ENCODE measurements at places on chromosomes 11 and 22.

DNA sequence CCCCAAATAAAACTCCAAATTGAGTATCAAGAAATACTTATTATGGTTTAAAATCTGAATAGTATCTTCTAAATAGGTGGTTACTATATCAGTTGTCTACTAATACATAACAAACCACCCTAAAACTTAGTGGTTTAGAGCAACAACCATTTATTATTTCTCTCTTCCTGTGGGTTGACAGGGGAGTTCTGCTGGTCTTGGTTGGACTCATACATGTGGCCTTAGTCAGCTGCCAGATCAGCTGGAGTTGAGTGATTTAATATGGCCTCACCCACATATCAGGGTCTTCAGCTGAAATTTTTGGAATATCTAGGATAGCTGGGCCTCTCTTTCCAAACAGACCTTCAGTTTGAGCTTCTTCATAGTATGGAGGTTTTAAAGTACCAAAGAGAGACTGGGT is 34.5 kb downstream of the C11orf65 start:
- no peak for DNase-seq

GRCh38 chr11:60059521-60060240 is 3.2 kb downstream of the MS4A3 start:
- DNase-seq, result no peak

DNA sequence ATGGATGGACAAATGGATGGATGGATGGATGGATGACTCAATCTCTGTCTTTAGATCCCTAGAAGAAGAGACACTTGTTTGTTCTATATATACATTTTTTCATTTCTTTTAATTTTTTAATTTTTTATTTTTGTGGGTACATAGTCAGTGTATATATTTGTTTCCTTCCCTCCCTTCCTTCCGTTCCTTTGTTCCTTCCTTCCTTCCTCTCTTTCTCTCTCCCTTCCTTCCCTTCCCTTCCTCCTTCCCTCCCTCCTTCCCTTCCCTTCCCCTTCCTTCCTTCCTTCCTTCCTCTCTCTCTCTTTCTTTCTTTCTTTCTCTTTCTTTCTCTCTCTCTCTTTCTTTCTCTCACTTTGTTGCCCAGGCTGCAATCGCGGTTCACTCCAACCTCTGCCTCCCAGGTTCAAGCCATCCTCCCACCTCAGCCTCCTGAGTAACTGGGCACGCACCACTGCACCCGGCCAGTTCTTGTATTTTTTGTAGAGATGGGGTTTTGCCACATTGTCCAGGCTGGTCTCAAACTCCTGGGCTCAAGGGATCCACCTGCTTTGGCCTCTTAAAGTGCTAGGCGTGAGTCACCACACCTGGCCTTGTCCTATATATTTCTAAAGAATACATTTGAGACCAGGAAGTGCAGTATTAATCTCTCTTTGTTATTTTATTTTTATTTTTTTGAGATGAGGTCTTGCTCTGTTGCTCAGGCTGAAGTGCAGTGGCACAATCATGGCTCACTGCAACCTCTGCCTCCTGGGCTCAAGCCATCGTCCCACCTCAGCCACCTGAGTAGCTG is 42.5 kb upstream of the AQP11 start:
- DNase-seq, result no peak

GRCh38 chr22:50722716-50723428 is 15.1 kb upstream of the ACR start:
- DNase-seq, result no peak

DNA sequence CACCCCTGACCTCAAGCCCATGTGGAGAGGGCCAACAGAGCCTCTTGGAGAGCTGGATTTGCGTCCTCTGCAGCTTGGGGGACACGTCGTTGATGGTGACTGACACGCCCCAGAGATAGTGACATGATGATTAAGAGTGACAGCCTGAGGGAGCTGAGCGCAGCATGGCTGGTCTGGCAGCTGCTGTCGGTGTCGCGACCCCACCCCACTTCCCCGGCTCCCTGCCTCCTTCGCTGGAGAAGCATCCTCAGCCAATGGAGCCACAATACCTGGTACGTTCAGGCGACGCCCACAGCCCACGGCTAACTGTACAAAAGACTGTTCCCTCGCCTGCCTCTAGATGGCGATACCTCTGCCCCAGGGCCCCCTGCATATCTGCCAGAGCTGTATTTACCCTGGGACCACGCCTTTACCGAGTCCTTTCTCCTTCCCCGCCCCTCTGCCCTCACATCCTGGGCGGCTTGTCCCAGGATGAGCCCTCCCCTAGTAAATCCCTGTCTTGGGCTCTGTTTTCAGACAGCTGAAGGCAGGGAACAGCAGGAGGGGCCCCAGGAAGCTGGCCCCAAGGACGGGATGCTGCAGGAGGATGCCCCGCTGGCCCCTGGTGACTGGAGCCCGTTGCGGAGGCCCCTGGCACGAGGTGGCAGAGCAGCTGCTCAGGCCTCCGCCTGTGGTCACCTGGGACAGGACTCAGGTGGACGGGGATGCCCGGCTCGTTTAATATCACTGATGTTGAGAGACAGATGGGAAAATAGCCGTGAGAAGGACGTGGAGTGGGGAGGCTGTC is 90.6 kb downstream of the RPS6KA4 start:
- peak; percentile 43 for DNase-seq

DNA sequence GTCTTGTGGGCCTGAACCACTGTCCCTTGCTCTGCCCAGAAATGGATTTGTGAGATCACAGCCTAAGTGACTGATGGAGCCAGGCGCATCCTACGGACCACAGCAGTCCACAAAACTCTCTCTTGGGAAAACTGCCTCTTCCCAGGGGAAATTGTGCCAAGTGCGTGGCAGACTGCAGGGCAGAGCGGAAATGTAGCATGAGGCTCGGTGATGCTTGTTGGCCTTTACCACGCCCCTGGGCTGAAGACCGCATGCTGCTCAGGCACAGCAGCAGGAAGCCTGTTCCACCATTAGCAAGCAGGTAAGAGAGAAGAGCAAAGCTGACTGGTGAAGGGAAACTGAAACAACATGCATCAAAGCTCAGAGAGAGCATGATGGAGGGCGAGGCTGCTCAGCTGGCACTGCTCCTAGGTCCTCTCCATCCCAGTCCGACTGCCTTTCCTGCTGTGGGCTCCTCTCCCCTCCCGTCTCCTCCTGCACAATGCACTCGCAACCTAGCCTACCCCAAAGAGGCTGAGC is 26.5 kb upstream of the SCARF2 start:
- DNase-seq, result peak; percentile 26

DNA sequence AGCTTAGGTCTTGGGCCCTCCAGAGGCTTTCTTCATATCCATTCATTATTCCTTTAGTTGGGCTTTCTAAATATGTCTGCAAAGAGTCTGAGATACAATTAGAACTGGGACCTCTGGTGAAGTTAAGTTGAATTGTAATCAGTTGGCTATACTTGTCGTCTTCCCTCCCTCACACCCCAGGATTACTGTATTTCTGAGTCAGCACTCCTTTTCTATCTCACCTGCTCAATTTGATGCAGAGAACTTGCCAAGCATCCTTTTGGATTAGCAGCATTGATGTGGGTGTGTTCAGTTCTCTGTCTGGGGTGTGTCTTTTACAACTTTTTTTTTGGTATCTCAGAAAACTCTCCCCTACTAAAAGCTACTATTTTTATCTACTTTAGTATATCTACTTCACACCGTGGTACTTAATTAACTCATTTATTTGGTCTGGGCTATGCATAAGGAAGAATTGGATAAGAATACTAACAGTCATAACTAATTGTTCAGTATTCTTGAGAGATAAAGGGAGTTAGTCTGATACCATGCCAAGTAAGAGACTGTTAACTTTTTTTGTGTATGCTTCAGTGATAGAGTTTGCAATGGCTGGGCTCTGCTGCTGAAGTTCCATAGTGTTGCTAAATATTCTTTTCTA is 15.1 kb downstream of the CTNND1 start:
- DNase-seq, result no peak

DNA sequence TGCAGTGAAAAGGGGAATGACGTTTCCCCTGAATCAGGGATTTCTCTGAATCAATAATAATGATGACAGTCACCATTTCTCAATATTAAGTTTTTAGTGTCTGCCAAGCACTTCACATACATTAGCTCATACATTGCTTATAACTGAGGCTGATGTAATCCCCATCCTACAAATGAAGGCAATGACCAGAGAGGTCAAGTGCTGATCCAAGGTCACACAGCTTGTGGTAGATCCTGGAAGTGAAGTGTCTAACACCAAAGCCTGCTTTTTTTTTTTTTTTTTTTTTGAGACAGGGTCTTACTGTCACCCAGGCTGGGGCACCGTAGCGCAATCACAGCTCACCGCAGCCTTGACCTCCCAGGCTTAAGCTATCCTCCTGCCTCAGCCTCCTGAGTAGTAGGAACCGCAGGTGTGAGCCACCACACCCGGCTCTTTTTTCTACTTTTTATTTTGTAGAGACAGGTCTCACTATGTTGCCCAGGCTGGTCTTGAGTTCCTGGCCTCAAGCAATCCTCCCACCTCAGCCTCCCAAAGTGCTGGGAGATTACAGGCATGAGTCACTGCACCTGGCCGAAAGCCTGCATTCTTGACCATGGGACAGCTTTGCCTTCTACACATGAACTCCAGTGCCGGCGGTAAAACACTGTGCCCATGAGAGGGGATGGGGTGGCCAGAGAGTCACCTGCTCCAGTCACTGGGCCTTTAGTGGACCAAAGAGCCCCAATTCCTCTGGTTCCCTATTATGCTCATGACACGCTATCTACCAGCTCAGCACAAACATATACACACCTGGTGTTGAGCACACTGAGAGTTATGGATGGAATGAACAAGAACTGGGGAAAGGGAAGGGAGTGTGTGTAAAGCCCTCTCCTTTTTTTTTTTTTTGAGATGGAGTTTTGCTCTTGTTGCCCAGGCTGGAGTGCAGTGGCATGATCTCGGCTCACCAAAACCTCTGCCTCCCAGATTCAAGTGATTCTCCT is 17.4 kb downstream of the ARHGAP1 start:
- DNase-seq, result no peak

DNA sequence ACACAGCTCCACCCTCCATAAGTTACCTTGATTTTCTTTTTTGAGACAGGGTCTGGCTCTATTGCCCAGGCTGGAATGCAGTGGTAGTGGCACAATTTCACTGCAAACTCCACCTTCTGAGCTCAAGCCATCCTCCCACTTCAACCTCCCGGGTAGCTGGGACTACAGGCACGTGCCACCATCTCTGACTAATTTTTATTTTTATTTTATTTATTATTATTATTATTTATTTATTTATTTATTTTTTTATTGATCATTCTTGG is 9.6 kb downstream of the RPS3 start:
- DNase-seq, result no peak

DNA sequence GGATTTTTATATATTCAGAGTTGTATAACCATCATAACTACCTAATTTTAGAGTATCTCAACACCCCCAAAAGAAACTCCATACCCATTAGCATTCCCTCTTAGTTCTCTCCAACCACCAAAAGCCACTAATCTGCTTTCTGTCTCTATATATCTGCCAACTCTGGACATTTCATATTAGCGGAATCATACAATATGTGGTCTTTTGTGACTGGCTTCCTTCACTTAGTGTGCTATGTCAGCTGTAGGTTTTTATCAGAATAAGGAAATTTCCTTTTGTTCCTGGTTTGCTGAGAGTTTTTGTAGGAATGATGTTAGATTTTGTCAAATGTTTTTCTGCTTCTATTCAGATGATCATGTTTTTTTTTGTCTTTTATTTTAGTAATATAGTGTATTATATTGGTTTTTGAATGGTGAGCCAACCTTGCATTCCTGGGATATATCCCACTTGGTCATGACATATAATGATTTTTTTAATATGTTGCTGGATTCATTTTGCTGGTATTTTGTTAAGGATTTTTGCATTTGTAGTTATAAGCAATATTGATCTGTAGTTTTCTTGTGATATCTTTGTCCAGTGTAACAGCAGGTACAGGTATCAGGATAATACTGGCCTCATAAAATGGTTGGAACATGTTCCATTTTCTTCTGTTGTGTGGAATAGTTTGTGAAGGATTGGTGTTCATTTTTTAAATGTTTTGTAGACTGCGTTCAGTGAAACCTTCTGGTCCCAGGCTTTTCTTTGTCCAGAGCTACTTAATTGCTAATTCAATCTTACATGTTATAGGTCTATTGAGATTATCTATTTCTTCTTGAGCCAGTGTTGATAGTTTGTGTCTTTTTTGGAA is 16.8 kb downstream of the DGCR8 start:
- no peak for DNase-seq

DNA sequence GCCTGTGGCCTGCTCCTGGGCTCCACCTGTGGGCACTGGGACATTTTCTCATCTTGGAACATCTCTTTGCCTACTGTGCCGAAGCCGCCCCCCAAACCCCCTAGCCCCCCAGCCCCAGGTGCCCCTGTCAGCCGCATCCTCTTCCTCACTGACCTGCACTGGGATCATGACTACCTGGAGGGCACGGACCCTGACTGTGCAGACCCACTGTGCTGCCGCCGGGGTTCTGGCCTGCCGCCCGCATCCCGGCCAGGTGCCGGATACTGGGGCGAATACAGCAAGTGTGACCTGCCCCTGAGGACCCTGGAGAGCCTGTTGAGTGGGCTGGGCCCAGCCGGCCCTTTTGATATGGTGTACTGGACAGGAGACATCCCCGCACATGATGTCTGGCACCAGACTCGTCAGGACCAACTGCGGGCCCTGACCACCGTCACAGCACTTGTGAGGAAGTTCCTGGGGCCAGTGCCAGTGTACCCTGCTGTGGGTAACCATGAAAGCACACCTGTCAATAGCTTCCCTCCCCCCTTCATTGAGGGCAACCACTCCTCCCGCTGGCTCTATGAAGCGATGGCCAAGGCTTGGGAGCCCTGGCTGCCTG is 1.4 kb downstream of the SMPD1 start:
- DNase-seq, result no peak

DNA sequence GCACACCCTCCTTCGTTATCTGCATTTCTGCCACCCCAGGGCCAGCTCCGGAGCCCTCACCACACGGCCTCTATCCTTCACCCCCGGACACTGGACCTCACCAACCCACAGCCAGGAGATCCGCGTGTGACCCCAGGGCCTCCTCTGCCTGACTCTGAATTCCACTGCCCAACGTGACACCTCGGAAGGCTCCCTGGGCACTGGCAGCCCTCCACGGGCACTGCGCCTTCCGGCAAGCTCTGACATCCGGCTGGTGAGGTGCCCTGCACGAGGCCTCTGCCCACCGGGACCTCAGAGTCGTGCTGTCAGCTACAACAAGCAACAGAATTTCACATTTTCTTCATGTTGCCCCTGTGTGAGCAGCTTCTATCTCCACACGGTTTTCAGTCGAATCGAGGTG is 148.3 kb downstream of the CRYBB2 start:
- no peak for DNase-seq

DNA sequence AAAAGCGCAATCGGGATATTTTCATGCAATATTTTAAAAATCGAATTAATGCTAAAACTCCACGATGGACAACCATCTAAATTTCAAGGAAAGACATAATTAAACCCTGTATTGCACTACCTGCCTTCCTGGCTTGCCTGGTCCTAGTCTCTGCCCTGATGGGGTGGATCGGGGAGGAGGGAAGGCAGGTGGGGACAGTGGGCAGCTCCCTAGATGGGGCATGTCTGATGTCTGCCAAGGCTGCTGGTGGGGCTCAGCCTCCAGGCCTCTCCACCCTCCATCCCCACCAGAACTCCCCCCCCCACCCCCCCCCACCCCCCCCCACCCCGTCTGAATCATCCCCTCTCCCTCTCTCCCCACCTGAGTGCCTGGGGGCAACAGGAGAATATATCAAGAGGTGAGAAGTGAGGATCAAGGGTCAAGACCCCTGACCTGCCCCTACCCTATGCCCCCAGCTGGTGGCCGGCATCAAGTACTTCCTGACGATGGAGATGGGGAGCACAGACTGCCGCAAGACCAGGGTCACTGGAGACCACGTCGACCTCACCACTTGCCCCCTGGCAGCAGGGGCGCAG is 650 bp downstream of the CST6 start:
- DNase-seq, result no peak

All from stimulated activated CD4-positive, alpha-beta T cell treated with anti-CD3 and anti-CD28 coated beads, Interleukin-15, amount 100 ng/mL, for 1 hour (primary cell).